Type B pancreatic cell (in vitro differentiated cells): ENCODE measurements at places on chromosomes 16 and 17. TPM values are rescaled to one million over a fixed set of nuclear protein-coding genes. Genes with fewer than 3 reads are reported as not detected.

Gene CLDN9
- 0.99 and 3.4 TPM in 2 replicates for total RNA-seq

Gene PRKCB
- 0.95 and 10.2 TPM in 2 replicates for total RNA-seq

Gene KRTAP4-8
- total RNA-seq, result not detected in 2 replicates

Gene TPSG1
- total RNA-seq, result 0.43 TPM in 1 of 2 replicates, not detected in the other

Gene HS3ST3A1
- 1.9 and 7.6 TPM in 2 replicates for total RNA-seq

Gene TLCD2
- 4.0 and 4.3 TPM in 2 replicates for total RNA-seq

Gene PRSS33
- 0.39 and 2.4 TPM in 2 replicates for total RNA-seq

Gene GPR139
- not detected in 2 replicates for total RNA-seq

Gene TBC1D3K
- total RNA-seq, result not detected in 2 replicates

Gene TP53TG3B
- total RNA-seq, result not detected in 2 replicates

Gene DCTPP1
- 41.8 and 62.1 TPM in 2 replicates for total RNA-seq
